Choroid plexus epithelial cell (primary cell): ENCODE measurements at places on chromosomes 3 and 15.

GRCh38 chr3:189049458-189050236 is 122.1 kb upstream of the TPRG1 start:
- DNase-seq = no peak

DNA sequence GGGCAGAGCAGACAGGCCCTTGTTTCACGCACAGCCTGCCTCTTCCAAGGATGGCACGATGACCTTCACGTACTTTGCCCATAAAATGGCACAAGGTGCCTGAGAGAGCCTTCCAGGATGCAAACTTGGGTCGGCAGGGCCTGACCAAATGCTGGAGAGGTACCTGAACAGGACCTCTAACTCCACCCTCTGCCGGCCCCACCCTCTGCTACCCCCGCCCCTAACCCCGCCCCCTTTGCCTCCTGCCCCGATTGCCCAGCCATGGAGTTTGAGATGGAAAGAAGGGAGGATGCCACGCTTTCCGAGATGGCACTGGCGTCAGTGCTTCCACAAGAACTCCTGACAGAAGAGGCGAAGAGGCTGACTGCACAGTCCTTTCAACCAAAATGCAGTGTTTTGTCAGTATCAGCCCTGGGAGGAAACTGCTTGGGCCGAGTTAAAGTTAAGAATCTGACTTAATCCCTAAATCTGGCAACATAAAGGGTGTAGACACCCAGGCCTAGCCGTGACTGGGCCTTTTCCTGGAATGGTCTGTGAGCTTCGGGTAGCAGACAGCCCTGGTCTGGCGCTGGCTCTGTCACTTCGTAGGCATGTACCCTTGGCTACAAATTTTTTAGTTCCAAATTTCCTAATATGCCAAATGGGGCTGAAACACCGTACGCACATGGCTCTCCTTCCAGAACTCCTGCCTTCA is 230.3 kb upstream of the RGMA start:
- DNase-seq = no peak

DNA sequence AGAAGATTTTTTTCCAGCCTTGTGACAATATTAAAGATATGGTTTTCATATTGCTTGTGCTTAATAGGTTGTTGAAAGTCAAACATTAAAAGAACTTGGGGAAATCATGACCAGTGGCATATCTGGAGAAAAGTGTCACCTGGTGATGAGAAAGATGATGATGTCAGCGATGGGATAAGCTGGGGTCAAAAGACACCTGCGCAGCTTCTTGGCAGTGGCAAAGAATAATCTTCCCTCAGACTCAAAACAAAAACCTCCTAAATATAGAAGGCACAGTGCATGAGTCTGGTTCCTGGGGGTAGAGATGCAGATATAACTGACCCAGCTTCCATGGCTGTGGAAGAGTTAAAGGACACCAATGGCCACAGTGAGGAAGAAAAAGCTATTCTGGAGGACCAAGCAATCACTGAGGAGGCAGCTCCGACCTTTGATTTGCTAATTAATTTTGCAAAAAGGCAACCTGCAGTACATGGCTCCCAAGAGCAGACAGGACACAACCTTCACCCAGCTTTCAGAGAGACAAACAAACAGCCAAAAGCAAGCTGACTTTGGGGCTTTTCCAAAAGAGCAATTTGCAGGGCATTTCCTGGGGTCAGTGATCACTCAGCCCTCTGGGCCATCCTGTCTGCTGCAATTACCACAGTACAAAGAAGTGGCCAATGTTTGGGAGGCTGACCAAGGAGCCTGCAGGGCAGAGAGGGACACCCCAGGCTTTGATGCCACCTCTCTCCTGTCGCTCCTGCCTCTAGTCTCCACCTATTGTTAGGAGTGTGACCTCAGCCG is 17.6 kb upstream of the SEMA5B start:
- DNase-seq = no peak

DNA sequence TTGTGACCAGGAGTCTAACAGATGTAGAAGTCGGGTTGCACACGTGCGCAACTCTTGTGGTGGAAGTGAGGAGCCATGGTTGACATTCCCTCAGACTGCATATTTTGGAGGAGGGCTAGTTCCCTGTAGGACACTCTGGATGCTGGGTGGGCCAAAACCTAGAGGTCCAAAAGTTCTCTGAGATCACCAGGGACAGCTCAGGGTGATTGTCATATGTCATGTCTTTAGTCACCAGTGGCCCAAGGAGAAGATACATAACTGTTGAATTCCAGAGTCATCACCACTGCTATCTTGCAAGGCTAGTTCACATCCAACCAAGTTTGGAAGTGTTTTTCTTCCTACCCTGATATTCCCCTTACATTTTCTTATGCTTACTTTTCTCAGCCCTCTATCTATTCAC is 95.2 kb upstream of the C3orf80 start:
- no peak for DNase-seq

DNA sequence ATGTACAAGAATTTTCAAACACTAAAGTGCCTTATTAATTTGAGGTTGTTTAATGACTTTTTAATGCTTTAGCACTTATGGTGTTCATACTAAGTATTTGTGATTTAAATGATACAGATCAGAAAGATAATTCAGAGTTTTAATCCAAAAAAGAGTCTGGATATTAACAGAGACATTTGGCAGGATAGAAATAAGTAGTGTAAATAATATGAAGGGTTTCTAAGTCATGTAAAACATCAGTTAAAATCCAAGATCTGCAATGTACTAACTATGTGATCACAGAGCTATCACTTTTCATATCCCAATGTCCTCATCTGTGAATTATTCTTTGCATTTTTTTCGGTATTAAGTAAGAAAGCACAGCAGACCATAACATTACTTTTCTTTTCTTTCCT is 62.9 kb downstream of the CD200 start:
- DNase-seq = no peak
